T-helper 17 cell (primary cell): ENCODE measurements at places on chromosomes 2 and 18.

DNA sequence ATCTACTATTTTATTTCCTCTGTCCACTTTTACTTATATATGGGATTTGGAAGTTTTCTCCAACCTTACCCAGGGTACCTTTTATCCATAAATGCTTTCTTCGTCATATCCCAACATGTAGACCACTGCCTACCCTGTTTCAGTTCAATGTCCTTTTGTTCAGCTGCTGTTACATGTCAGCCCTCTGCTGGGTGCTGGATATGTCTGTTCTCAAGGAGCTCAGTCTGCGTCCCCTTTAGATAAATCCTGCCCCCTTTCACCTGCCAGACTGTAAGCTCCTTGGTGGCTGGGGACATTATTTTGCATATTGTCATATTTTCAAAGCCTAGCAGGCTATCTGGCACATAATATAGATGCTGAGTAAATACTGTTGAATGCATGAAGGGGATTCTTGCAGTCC lies 53.2 kb downstream of the NEMP2 start:
- no peak for DNase-seq

DNA sequence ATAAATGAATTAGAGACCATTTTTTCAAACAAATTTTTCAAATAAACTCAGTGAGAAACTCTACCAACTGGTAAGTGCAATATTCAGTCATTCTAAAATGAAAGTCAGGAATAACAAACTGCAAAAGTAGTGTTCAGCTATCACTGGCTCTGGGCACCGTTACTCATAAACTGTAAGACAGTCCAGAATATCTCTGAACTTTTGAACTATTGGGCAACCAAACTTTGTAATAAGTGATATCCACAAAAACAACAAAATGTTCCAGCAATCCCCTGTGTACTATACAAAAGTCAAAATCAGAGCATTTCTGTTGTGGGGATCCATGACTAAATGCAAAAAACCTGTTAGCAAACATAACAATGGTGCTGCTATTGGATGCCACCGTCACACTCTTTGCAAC lies 56.3 kb downstream of the SLC25A12 start:
- no peak for DNase-seq

DNA sequence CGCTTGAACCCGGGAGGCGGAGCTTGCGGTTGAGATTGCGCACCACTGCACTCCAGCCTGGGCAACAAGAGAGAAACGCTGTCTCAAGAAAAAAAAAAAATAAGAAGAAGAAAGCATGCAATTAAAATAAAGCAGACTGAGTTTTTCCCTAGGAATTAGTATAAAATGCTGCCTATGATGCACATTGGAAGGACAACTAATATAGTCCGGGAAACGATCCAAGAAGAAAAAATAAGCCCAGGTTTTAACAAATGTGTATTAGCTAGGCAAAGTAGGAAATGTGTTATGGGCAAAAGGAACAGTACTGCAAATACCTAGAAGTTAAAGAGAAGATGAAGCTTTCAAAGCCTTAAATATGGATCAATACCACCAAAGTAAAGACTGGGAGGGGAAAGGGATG lies 64.0 kb downstream of the SPIRE1 start:
- DNase-seq: no peak

- DNase-seq: no peak
Measured at GRCh38 chr2:25490217-25490616, 148.5 kb upstream of the DNMT3A start.

DNA sequence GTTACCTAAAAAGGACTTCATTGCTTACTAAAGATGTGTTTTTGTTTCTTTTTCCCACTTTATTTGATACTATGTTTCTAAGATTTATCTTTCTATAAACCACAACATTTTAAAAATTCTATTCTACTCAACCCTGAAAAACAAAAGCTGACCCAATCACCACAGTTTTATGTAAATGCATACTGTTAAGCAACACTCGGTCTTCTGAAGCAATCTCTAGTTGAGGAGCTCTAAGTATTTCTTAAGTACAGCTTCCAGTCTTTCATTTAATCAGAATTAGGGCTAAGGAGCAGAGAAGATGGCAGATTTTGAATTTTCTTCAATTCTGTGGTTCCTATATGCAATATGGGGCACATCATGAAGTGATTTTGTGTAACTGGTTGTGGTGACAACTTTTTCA lies 72.2 kb upstream of the SLC4A10 start:
- DNase-seq: no peak

GRCh38 chr2:157696036-157696435 lies 67.4 kb upstream of the ACVR1C start:
- no peak for DNase-seq

DNA sequence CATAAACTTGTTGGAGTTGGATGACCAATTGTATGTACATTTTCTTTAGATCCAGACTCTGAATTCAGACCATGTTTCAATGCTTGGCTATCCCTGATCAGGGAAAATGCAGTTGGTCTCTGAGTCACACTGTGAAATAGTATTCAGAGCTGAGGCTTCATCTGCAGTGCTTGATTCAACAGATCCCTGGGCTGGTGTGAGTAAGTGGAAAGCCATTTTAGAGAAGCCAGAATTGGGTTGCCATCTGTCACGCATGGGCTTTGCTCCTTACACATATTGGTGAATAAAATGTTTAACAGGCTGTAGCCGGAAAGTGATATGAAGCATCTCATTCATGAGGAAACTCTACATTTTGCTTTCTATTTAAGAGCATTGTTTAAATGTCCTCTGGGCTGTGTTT lies 50.0 kb upstream of the ACYP2 start:
- no peak for DNase-seq

DNA sequence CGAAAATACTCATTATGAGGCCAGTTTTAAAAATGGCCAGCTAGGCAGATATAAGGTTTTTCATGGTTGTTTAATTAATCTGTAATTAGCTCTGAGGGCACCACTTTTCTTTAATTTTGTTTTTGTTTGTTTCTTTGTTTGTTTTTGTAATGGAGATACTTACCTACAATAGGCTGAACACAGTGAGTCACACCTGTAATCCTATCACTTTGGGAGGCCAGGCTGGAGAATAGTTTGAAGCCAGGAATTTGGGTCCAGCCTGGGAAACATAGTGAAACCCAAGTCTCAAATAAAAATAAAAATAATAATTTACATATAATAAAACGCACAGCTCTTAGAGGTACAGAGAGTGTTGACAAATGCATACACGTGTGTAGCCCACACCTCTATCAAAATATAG lies 56.8 kb upstream of the MSH2 start:
- DNase-seq: no peak

- no peak for DNase-seq
Measured at GRCh38 chr18:21557607-21558253, 42.8 kb downstream of the ESCO1 start.

DNA sequence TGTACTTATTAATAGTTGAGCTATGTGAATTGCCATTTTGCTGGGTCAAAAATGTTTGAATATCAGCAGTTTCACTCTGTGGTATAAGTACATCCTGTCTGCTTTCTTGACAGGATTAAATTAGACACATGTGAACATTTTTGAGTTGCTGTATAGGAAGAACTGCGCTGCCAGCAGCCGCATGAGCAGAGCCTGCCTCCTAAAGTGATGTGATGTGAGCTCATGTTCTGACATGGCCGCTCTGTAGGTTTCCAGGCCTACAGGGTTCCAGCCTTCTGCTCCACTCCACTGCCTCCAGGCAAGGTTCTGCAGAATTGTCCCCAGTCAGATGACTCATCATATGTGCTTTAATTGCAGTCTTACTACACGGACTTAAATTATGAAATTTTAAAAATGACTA lies 119.7 kb upstream of the NFATC1 start:
- no peak for DNase-seq

GRCh38 chr18:13455960-13456481 lies 237.5 kb downstream of the LDLRAD4 start:
- DNase-seq: no peak

DNA sequence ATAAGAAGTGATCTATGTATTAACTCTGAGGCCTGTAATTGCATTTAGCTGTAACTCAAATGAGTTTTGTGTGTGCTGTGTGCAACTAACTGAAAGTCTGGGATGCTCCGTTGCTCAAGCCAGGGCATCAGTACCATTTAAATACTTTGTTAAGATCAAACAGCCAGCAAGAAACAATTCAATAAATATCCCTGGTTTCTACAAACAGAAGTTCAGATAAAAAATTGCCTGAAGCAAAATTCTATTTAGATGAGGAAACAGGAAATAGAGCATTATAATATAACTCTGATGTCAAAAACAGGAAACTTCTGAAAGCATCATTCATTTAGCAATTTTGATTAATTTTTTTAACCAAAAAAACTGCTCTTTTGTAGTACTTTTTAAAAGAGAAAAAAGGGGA lies 18.9 kb upstream of the SLC38A11 start:
- DNase-seq: no peak

- DNase-seq: no peak
Measured at GRCh38 chr2:170073288-170073687, 104.7 kb upstream of the MYO3B start.

DNA sequence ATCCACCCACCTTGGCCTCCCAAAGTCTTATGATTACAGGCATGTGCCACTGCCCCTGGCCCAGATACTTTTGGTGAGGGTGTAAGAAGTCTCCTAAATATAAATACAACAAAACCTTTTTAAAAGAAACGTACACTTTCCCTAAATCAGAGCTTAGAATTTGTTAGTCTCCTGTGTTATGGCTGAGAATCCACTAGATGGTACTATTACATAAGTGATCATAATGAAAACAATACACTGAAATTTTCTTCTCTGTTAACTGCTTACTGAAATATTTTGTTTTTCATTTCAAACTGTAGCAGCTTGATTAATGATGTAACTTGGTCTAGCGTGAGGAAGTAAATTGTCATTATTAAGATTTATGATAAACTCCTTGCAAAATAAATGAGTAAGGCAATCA lies 74.8 kb upstream of the FAM98A start:
- DNase-seq: no peak

- no peak for DNase-seq
Measured at GRCh38 chr18:24766376-24766775, 305.9 kb downstream of the HRH4 start.

- no peak for DNase-seq
Measured at GRCh38 chr18:27382567-27383216, 197.6 kb upstream of the CHST9 start.

GRCh38 chr2:101899871-101900270 lies 91.9 kb upstream of the IL1R2 start:
- DNase-seq: no peak

- DNase-seq: no peak
Measured at GRCh38 chr18:51569153-51569552, 371.7 kb upstream of the MEX3C start.

DNA sequence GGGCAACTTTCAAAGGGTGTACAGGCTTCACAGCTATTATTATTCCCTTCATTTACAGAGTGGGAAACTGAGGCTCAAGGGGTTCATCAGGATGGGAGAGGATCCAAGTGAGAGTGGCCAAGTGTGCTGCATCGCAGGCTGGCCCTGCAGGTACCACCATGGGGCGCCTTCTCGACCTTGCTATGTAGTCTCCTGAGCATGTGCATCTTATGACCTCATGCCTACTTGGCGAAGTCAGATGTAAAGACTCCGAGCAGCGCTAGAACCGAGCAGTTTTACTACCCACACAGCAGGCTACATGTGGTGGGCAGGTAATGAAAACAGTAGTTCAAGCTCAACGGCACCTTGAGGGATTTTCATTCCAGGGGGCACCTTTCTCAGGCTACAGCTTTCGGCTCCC lies 42.0 kb downstream of the TFCP2L1 start:
- DNase-seq: no peak

DNA sequence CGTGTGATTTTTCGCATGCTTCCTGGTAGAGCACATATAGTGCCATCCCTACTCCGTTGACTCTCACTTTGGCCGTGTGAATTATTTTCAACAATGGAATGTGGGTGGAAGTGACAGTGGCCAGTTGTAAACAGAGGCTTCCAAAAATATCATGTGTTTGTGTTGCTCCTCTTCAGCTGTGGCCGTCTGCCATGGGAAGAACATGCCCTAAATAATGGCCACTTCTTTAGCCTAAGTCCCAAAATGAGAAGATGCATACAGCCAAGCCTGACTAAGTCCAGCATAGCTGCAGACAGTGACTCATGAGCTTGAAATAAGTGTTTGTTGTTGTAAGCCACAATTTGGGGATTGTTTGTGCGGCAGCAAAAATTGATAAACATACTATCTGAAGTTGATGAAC lies 8.9 kb upstream of the GALNT1 start:
- no peak for DNase-seq

- no peak for DNase-seq
Measured at GRCh38 chr2:42239811-42240210, 70.7 kb downstream of the EML4 start.

DNA sequence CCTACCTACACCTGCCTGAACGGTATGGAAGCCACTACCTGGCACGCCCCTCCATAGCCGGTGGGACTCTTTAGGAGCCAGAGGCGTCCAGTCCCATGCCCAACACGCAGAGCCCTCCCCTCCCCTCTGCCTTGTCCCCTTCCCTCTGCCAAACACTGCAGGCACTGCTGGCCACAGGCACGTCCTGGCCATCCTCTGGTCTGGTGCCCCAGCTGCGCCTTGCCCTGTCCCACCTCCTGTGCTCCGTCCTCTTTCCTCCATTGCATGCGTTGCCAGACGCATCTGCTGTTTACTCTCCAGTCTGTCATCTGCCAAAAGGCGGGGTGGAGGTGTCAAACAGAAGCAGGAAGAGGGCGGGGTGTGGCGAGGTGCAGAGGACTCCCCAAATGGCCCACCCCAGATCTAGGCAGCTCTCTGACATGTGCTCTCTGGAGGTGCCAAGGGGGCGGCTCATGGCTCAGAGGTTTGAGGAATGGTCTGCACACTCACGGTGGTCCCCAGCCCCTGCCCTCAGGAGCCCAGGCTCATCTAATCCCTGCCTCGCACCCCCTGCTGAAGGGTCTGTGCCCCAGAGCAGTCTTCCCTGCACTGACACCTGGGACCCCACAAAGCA lies 45.1 kb downstream of the HS6ST1 start:
- no peak for DNase-seq

- DNase-seq: no peak
Measured at GRCh38 chr2:202084265-202084664, 11.2 kb downstream of the KIAA2012 start.

DNA sequence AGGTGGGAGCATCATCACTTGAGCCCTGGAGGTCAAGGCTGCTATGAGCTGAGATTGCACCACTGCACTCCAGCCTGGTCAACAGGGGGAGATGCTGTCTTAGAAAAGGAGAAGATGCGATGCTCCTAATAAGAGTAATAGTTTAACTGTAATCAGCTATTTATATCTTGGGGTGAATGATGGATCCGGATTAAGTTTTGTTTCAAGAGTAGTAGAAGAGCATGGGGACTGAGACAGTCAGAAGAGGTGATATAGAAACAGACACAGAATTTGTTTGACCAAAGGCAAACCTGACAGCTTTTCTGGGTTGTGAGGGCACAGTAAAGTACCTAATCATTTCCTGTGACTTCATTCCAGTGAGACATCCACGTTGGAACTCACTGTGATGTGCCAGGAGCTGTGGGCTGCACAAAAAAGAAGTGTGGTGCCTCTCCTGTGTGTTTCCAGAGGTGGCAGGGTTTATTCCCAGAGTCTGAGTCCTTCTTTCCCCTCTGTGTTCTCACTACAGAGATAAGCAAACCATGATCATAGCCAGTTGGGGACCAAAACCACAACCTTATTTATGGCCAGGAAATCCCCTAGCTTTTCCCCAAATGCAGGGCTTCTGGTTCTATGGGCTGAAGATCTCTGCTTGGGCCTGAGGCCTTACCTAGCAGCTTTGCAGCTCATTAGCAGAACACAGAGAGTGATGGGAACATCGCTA lies 113.7 kb downstream of the XRCC5 start:
- no peak for DNase-seq
